ENCODE measurements at places on chromosomes 3 and 15.

GRCh38 chr15:45744236-45744589 is 109.4 kb downstream of the SQOR start:
- DNase-seq = no peak

- no peak for DNase-seq
Measured at GRCh38 chr3:132279030-132279429, 38.2 kb upstream of the ACP3 start.

DNA sequence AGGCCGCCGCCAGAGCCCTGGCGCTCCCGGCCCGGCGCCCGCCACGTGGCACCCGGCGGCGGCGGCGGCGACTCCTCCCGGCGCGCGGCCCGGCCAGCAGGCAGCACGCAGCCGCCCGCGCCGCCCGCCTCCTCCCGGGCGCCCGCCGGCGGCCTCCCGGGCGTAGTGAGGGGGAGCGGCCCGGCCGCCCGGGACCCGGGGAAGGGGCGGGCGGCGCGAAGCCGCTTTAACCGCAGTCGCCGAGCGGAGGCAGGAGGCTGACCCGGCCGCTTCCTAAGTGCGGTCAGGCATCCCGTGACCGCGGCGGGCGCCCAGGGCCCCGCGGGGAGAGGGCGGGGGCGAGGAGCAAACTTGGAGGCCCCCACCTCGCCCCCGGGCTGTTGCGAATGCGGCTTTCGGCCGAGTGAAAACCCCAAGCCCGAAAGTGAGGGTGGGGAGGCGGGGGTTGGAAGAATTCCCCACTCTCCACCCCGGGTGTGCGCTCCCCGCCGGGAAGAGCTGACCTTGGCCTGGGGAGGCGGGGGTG is 1.7 kb upstream of the HES1 start:
- DNase-seq = no peak

GRCh38 chr15:94965593-94965992 is 734.2 kb downstream of the MCTP2 start:
- no peak for DNase-seq

DNA sequence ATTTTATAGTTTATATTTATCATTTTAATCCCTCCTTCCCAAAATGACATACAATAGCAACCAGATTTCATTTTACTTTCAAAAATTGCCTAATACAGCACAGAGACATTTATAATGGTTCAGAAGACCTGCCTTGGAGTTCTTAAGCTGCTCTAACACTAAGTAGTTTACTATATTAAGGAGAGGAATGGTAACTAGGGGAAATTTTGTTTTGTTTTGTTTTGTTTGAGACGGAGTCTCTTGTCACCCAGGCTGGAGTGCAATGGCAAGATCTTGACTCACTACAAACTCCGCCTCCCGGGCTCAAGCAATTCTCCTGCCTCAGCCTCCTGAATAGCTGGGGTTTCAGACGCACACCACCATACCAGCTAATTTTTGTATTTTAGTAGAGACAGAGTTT is 22.8 kb upstream of the CCDC50 start:
- no peak for DNase-seq

GRCh38 chr3:58288011-58288728 is 17.9 kb upstream of the RPP14 start:
- no peak for DNase-seq

GRCh38 chr15:37046876-37047614 is 53.3 kb downstream of the MEIS2 start:
- DNase-seq = no peak

- no peak for DNase-seq
Measured at GRCh38 chr3:127339928-127340861, 52.3 kb upstream of the PRR20G start.

DNA sequence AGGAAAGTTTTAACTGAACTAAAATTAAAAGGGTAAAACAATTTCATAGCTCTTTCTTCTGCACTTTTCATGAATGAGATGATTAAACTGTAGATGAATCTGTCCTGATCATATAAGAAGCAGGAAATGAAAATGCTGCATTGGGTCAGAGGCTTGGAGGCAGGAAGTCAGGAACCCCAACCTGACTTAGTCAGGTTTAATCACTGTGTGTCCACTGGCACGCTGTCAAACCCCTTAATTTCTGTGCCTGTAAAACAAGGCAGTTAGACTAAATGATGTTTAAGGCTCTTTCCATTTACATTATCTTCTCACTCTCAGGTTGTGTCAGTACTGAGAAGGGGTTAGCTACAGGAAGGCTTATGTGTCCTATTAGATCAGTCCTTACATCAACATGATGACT is 193.3 kb upstream of the TTC14 start:
- no peak for DNase-seq

GRCh38 chr3:187944390-187945179 is 199.3 kb upstream of the BCL6 start:
- DNase-seq = no peak

DNA sequence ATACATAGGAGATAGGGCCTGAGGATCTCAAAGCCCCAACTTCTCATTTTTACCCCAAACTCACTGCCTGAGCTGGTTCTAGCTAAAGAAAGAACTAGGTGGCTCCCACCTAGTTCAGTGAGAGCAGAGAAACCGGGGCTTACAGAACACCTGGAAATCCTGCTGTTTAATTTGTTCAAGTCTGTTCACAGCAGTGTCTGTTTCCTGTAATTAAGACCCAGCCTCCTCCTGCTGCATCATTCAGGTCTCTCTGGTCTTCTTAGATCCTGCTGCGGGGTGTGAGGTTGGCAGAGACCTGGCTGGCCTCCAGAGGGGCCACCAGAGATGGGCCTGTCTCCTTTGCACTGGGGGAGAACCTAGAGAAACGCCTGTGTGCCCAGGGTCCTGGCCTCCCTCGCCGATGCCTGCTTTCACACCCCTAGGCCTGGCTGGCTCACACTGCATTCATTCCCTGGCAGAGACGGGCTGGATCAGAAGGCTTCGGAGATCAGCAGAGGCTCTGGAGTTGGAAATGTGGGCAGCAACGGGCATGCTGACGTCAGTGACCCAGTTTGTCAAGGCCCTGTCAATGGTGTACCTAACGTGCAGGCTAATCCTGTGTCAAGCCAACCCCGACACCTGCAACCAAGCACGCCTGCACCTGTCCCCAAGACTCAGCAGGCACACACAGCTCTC is 4.9 kb upstream of the CHRNA3 start:
- DNase-seq = no peak

DNA sequence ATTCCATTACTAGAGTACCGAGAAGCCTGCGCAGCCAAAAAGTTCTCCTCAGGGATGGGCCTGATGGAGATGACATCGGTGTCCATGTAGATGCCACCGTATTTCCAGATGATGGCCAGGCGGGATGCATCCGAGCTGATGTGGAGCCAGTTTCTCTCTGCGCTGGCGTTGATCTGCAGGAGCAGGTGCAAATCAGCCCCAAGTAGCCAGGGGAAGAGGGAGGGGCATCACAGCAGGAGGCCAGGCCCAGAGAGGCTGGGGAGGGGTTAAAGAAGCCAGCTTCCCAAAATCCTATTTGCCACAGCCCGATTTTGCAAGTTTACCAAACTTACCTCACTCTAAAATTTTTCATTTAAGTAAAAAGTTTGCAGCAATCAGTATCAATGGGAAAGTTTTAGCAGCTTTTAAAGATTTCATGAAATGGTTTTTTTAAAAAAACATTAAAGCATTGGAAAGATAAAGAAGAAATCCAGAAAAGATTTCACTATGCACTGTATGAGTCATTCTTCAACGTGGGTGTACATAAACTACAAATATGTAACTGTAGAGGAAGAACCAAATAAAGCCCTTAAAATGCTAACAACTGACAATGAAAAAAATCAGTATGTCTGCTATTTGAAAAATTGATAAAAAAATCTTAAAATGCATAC is 7.4 kb downstream of the A4GNT start:
- DNase-seq = no peak

GRCh38 chr3:96959474-96959873 is 145.1 kb downstream of the EPHA6 start:
- no peak for DNase-seq

DNA sequence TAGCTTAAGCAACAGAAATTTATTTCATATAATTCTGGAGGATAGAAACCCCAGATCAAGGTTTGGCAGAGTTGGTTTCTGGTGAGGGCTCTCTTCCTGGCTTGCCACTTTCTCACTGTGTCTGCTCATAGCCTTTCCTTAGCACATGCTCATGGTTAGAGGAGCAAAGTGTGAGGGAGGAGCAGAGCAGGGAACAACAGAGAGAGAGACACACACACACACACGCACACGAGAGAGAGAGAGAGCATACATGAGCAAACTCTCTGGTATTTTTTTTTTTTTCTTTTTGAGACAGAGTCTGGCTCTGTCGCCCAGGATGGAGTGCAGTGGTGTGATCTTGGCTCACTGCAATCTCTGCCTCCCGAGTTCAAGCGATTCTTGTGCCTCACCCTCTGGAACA is 36.8 kb upstream of the ZDHHC23 start:
- no peak for DNase-seq

GRCh38 chr3:194910414-194910984 is 224.8 kb downstream of the FAM43A start:
- no peak for DNase-seq

GRCh38 chr3:186166036-186166435 is 57.1 kb upstream of the ETV5 start:
- DNase-seq = no peak

- no peak for DNase-seq
Measured at GRCh38 chr3:168417016-168417415, 321.3 kb upstream of the GOLIM4 start.

GRCh38 chr3:120450600-120451271 is at the start of gene FSTL1:
Gene FSTL1, minus strand, starts transcription at chr3:120450992. Its CDS starts 246 bp downstream, at chr3:120450746.
- no peak for DNase-seq

GRCh38 chr15:62749036-62749815 is 293.3 kb upstream of the TPM1 start:
- no peak for DNase-seq

Measured in stimulated activated CD8-positive, alpha-beta memory T cell treated with anti-CD3 and anti-CD28 coated beads, Interleukin-15, amount 100 ng/mL, for 24 hours (primary cell).